ENCODE measurements at places on chromosomes 4 and X.

DNA sequence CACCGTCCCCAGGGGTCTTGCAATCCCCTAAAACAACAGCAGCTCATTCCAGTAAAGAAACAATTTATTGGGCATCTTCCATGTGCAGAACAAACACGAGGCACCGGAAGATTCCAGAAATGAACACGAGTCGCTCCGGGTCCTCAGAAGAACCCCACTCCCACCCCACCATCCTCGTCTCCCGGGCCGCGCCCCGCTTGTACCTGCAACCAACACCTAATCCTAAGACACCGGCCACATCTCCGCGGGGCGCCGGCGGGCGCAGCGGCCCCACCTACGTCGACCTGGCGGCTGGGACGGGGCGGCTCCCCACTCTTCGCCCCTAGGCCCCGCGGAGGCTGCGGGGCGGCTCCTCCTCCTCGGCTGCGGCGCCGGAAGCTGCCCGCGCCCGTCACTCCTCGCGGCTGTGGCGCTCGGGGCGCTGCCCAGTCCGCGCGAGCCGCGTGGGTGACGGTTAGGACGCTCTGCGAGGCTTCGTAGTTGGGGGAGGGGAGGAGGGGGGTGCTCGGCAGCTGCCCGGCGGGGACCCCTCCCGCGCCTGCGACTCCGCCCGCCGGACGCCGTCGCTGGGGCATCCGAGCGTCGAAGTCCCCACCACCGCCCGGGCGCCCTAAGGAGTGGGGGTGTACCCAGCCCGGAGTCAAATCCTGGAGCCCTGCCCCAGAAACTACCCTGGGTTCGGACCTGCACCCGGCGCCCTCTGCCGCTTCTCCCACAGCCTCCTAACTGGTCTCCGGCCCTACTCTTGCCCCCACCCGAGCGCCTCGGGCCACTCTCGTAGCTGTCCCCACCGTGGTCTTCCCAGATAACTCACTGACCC is at the start of gene CCDC158:
Gene CCDC158, minus strand, starts transcription at position 380 of the 820 bp plus-strand sequence. CDS start 17,934 bp downstream, outside the sequence.
- H3K4me1 ChIP-seq: peaks cover 9% of the 10 kb centered on the region
- H3K4me3 ChIP-seq: no peak within 1 kb of the TSS
- H3K27ac ChIP-seq: no peak within 1 kb of the TSS
- no peaks in the 10 kb centered on the region for H3K27me3 ChIP-seq

DNA sequence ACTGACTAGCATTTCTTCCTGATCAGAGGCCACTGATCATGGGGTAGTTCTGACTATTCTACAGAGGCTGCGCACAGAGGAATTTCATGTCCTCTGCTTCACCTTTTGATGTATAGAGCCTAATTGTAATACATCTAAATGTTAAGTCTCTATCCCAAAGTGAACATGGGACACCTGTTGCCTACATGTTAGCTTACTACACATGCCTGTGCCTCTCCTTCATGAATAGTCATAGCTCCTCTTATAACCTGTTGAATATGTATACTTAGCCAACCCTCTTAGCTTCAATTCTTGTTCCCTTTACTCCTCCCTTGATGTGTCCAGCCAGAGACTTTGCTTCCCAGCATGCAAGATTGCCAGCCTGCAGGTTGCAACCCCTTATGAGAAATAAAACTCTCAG is 9.6 kb upstream of the THOC2 start:
- no peak overlapping the region for H3K27ac ChIP-seq
- no peak overlapping the region for H3K4me3 ChIP-seq
- H3K27me3 ChIP-seq: no peaks in the 10 kb centered on the region
- no peaks in the 10 kb centered on the region for H3K4me1 ChIP-seq
- H3K36me3 ChIP-seq: no peaks in the 10 kb centered on the region
- DNase-seq: no peak

GRCh38 chrX:20311505-20311904 is 44.8 kb upstream of the RPS6KA3 start:
- H3K27me3 ChIP-seq: no peaks in the 10 kb centered on the region
- no peak overlapping the region for H3K27ac ChIP-seq
- no peak for DNase-seq
- peaks cover 2% of the 10 kb centered on the region for H3K4me1 ChIP-seq
- no peak overlapping the region for H3K4me3 ChIP-seq

- H3K27ac ChIP-seq: peak overlapping the region; percentile 22
- peaks cover 7% of the 10 kb centered on the region for H3K36me3 ChIP-seq
- peaks cover 23% of the 10 kb centered on the region for H3K4me1 ChIP-seq
- no peak overlapping the region for H3K4me3 ChIP-seq
Measured at GRCh38 chrX:115583496-115584004, 22.6 kb downstream of the PLS3 start.

- no peak overlapping the region for H3K4me3 ChIP-seq
- H3K27me3 ChIP-seq: no peaks in the 10 kb centered on the region
- DNase-seq: no peak
- peaks cover 1% of the 10 kb centered on the region for H3K4me1 ChIP-seq
Measured at GRCh38 chr4:72457158-72457557, 111.9 kb downstream of the ADAMTS3 start.

DNA sequence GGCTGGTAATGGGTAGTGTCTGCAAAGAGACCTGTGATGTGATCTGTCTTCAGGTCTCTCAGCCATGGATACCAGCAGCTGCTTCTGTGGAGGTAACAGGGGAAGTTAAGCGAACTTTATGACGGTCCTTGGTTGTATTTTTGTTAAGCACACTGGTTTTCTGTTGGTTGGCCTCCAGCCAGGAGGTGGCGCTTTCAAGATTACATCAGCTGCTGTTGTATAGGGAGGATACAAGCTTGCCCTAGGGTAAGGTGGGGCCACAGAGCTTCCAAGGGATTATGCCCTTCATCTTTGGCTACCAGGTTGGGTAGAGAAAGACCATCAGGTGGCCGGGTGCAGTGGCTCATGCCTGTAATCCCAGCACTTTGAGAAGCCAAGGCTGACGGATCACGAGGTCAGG is 834.2 kb upstream of the GALNTL6 start:
- no peak for DNase-seq
- no peaks in the 10 kb centered on the region for H3K27me3 ChIP-seq
- H3K4me1 ChIP-seq: no peaks in the 10 kb centered on the region

- H3K27ac ChIP-seq: no peak overlapping the region
- H3K4me3 ChIP-seq: no peak overlapping the region
Measured at GRCh38 chrX:68571292-68571609, 72.4 kb downstream of the YIPF6 start.
